ENCODE measurements at places on chromosomes 3 and 15. TPM values are rescaled to one million over a fixed set of nuclear protein-coding genes. Genes with fewer than 3 reads are reported as not detected.

GRCh38 chr15:83973816-83974215 lies 261.8 kb upstream of the GOLGA6L4 start:
- no peaks in the 10 kb centered on the region for H3K4me1 ChIP-seq
- no peak overlapping the region for H3K27ac ChIP-seq
- H3K36me3 ChIP-seq = no peaks in the 10 kb centered on the region
- peak; percentile 58 for DNase-seq
- no peak overlapping the region for H3K4me3 ChIP-seq
- H3K27me3 ChIP-seq = no peaks in the 10 kb centered on the region

- no peak overlapping the region for H3K4me3 ChIP-seq
- H3K4me1 ChIP-seq = peaks cover 39% of the 10 kb centered on the region
- H3K36me3 ChIP-seq = peaks cover 6% of the 10 kb centered on the region
- no peak for DNase-seq
- no peak overlapping the region for H3K27ac ChIP-seq
Measured at GRCh38 chr3:4895838-4896237, 83.4 kb upstream of the BHLHE40 start.

DNA sequence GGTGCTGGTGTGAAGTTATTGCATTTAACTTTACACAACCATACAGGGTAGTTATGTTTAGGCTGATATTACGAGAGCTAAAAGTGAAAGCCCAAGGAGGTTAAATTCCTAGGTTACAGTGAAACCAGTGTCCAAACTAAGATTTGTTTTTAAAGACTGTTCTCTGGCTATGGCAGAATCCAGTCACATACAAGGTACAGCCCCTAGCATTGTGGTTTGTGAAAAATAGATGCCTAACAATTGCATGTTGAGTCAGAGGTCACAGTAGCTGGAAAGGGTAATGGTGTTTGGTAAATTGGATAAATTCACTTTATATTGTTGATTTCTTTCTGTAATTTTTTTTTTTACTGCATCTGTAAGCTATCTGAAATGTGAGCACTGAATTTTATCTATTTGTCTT lies 614.6 kb upstream of the TBL1XR1 start:
- no peak overlapping the region for H3K4me3 ChIP-seq
- H3K27me3 ChIP-seq = no peaks in the 10 kb centered on the region
- no peak for DNase-seq
- H3K27ac ChIP-seq = no peak overlapping the region

DNA sequence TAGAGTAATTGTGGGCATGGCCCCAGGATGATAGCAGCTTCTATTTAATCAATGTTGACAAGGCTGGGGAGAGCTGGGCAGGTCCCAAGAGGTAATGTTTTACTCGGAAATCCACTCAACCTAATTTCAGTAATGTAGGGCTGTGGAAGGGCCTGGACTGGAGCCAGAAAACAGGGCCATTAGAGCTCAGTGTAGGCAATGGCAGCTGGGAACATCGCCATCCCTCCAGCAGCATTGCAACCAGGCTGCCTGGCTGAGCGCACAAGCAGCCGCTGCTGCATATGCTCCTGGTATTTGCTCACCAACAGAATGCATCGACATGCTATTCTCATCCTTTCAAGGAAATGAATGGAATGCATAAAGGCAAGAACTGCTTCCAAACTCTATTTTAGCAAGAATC lies 90.0 kb downstream of the GAP43 start:
- no peaks in the 10 kb centered on the region for H3K4me1 ChIP-seq
- no peak for DNase-seq
- H3K27ac ChIP-seq = no peak overlapping the region
- H3K4me3 ChIP-seq = no peak overlapping the region
- peaks cover 14% of the 10 kb centered on the region for H3K27me3 ChIP-seq

DNA sequence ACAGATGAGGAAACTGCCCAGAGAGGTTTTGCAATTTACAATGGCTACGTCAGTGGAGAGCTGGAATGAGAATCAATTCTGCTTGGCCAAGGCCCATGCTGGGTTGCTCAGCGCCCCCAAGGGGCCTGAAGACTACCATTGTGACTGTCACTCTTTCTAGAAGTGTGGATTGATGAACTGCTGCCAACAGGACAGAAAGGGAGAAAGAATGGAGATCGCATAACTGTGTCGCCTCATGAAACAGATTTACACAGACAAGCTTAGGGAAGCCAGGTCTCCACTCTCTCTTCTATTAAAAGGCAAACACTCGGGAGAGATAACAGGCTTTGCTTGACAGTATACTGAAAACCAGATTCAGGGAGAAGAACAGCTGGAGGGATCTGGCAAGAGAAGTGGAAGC lies 160.0 kb downstream of the STT3B start:
- H3K27ac ChIP-seq = no peak overlapping the region
- no peak overlapping the region for H3K4me3 ChIP-seq
- H3K36me3 ChIP-seq = peaks cover 10% of the 10 kb centered on the region
- H3K4me1 ChIP-seq = no peaks in the 10 kb centered on the region
- DNase-seq = no peak

GRCh38 chr3:167054926-167055325 lies 325.2 kb downstream of the ZBBX start:
- no peaks in the 10 kb centered on the region for H3K4me1 ChIP-seq
- H3K36me3 ChIP-seq = no peaks in the 10 kb centered on the region
- no peak overlapping the region for H3K27ac ChIP-seq

DNA sequence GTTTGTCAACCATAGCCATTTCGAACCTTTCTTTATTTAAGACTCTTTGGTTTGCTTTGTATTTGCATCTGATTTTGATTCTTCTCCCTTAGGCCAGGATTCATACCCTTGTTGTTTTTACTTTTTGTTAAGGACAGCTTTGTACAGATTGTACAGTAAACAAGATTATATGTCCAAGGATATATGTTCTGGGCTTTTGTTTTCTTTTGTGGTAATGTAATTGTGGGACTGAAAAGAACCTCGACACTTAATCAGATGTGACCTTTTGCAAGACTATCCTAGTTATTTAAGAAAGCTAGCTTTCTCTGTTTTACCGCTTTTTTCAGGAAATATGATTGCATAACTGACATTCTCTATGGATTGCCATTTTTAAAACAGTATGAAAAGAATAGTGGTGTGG lies 67.0 kb upstream of the SAMMSON start:
- H3K27ac ChIP-seq = no peak overlapping the region
- DNase-seq = no peak
- H3K4me1 ChIP-seq = no peaks in the 10 kb centered on the region
- no peaks in the 10 kb centered on the region for H3K27me3 ChIP-seq

DNA sequence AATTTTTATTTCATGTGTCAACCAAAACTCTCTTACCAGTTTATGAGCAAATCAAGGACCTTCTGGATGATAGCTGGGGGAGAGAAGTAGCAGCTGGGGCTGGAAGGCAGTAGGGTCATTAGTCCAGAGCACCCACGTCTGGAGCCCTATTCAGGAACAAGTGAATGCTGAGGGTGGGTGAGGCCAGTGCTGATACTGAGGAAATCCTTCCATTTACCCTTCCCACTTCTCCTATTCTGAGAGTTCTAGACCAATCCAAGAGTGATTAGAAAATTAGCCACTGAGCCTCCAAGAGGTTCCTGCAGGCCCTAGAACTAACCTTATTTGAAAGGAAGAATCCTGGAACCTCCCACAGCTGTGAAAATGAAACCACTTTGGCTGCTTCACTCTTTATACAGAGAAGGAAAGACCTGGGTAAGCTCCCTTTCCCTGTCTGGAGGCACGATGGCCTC lies 46.2 kb upstream of the VILL start:
- H3K27ac ChIP-seq = no peak overlapping the region
- H3K4me3 ChIP-seq = no peak overlapping the region
- DNase-seq = no peak

- H3K27me3 ChIP-seq = no peaks in the 10 kb centered on the region
- no peak overlapping the region for H3K27ac ChIP-seq
- H3K4me3 ChIP-seq = no peak overlapping the region
- no peaks in the 10 kb centered on the region for H3K4me1 ChIP-seq
Measured at GRCh38 chr15:96102631-96103030, 227.9 kb upstream of the NR2F2 start.

DNA sequence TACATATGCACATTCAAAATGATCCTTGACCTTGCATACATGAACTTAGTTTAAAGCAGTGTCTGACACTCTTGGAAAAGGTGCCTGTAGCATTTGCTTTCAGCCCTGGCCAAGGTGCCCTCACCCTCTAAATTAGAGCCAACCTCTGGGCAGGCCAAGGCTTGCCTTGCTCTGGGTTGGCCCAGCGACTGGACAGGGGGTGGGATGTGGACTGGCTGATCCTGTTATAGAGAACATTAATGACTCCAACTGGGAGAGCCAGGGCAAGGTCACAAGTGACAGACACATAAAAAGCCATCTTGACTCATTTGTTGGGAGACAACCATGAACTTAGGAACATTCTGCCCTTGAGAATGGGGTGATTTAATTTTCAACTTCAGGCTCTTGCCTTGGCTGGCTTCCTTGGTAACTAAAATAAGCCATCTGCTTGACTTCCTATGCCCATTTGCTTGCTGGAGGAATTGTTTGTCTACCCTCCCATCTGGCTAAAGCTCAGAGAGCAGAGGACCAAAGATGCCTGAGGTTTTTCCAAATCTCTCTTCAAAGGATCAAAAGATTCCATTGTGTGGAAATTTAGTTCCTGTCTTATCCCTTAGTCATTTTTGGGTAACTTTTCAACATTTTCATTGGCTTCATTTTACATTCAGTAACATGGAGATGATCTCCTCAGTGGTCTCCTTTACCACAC lies 403.7 kb downstream of the SOX2 start:
- DNase-seq = no peak
- no peaks in the 10 kb centered on the region for H3K4me1 ChIP-seq
- no peak overlapping the region for H3K27ac ChIP-seq
- H3K36me3 ChIP-seq = no peaks in the 10 kb centered on the region

DNA sequence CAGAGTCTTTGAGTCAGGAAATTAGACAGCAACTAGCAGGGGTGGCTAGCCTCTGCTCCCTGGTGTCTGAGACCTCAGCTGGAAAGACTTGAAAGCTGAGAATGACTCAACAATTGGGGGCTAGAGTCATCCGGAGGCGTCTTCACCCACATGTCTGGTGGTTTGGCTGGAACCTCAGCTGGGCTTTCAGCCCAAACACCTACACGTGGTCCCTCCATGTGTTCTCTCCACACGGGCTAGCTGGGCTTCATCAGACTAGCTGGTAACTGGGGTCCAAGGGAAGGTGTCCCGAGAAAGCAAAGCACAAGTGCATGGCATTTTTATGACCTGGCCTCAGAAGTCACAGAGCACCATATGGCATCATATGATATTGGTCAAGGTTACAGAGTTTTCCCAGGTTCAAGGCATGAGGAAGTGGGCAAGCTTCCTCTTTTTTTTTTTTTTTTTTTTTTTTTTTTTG lies 19.9 kb upstream of the ABHD2 start:
- H3K36me3 ChIP-seq = peaks cover 11% of the 10 kb centered on the region
- peaks cover 14% of the 10 kb centered on the region for H3K4me1 ChIP-seq
- peak overlapping the region; percentile 64 for H3K4me3 ChIP-seq

PRR20G gene
- total RNA-seq = not detected

DNA sequence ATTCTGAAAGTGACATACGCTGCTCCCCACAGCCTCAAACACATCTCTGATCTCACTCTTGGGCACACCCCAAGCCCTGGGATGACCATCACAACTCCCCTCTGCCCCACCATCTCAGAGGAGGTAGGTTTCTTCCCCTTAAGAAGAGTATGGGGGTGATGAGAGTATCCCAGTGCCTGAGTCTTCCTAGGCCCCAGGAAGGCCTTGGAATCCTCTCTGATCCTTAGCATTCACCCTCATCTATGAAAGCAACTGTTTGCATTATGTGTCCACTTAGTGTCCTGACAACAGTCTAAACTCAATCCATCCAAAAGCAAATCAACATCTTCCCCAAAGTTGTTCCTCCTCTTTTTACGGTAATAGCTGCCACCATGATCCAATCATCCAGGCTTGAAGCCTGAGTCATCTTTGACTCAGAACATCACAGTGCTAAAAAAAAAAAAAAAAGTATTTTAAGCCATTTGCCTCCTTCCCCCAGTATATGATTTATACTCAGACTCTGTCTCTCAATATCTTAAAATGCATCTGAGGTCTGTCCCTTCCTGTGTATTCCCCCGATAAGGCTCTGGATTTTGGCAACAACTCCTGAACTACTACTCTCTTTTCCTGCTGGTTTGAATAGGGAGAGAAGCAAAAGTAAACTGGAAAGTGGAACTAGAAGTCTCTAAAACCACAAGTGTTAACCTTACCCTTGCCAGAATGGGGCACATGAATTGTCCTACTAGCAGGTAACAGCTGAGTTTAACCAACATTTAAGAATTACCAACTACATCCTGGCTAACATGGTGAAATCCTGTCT lies 22.5 kb downstream of the POPDC2 start:
- peaks cover 36% of the 10 kb centered on the region for H3K4me1 ChIP-seq
- peaks cover 15% of the 10 kb centered on the region for H3K36me3 ChIP-seq
- no peaks in the 10 kb centered on the region for H3K27me3 ChIP-seq
- H3K4me3 ChIP-seq = peak overlapping the region; percentile 75

- no peak for DNase-seq
- peaks cover 62% of the 10 kb centered on the region for H3K4me1 ChIP-seq
- H3K27ac ChIP-seq = no peak overlapping the region
- H3K27me3 ChIP-seq = no peaks in the 10 kb centered on the region
- H3K36me3 ChIP-seq = peaks cover 26% of the 10 kb centered on the region
Measured at GRCh38 chr15:58742022-58742813, 7.3 kb downstream of the ADAM10 start.

DNA sequence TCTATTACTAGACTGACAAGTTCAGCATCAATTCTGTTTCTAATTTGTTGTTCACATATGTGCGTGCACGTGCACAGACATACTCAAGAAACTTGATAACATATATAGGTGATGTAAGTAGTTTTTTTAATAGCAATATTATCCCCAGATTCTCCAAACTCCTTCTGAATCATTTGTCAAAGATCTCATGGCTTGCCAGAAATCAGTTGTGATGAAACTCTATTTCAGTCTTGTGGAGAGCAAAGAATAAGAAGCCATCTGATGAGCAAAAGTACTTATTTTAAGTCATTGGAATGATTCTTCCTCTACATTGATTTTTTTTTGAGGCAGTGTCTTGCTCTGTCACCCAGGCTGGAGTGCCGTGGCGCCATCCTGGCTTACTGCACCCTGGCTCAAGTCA lies 167.0 kb upstream of the TBL1XR1 start:
- DNase-seq = no peak
- peaks cover 23% of the 10 kb centered on the region for H3K4me1 ChIP-seq
- H3K36me3 ChIP-seq = no peaks in the 10 kb centered on the region
- no peak overlapping the region for H3K4me3 ChIP-seq
- no peak overlapping the region for H3K27ac ChIP-seq

DNA sequence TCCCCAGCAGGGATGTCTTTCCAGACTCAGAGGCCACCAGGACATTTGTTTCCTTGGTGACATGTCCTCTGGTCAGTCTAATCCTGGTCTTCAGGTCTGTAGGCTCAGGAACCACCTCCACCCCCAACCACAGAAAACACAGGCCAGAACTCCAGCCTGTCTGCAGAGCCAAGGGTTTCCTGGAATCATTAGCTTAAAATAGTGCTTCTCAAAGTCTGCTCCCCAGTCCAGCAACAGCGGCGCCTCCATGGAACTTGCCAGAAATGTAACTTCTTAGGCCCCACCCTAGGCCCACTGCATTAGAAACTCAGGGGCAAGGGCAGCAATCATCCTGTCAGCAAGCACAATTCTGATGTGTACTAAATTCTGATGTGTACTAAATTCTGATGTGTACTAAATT lies 20.0 kb downstream of the SLC28A1 start:
- H3K27ac ChIP-seq = no peak overlapping the region
- peaks cover 4% of the 10 kb centered on the region for H3K27me3 ChIP-seq
- DNase-seq = no peak
- no peaks in the 10 kb centered on the region for H3K36me3 ChIP-seq
- H3K4me3 ChIP-seq = no peak overlapping the region

CPEB1 gene
- not detected for total RNA-seq

GABRB3 gene
- total RNA-seq = not detected

GRCh38 chr3:45535665-45536064 lies 58.9 kb upstream of the LIMD1 start:
- DNase-seq = no peak
- H3K27ac ChIP-seq = no peak overlapping the region
- H3K36me3 ChIP-seq = peaks cover 7% of the 10 kb centered on the region
